ENCODE measurements at places on chromosomes 4 and X. TPM values are rescaled to one million over a fixed set of nuclear protein-coding genes. Genes with fewer than 3 reads are reported as not detected.

- peak; percentile 95 for DNase-seq
Observed at GRCh38 chr4:40183615-40184411, 13.0 kb upstream of the RHOH start.

Gene PRKG2
- 0.63 TPM for total RNA-seq

GRCh38 chr4:98687876-98688275 is 29.5 kb upstream of the TSPAN5 start:
- no peak for DNase-seq

GRCh38 chr4:109067508-109068235 is 234.8 kb downstream of the COL25A1 start:
- DNase-seq, result no peak

Gene TFE3
- 41.9 TPM for total RNA-seq
